LoVo (cell line): ENCODE measurements at places on chromosomes 5 and 9.

DNA sequence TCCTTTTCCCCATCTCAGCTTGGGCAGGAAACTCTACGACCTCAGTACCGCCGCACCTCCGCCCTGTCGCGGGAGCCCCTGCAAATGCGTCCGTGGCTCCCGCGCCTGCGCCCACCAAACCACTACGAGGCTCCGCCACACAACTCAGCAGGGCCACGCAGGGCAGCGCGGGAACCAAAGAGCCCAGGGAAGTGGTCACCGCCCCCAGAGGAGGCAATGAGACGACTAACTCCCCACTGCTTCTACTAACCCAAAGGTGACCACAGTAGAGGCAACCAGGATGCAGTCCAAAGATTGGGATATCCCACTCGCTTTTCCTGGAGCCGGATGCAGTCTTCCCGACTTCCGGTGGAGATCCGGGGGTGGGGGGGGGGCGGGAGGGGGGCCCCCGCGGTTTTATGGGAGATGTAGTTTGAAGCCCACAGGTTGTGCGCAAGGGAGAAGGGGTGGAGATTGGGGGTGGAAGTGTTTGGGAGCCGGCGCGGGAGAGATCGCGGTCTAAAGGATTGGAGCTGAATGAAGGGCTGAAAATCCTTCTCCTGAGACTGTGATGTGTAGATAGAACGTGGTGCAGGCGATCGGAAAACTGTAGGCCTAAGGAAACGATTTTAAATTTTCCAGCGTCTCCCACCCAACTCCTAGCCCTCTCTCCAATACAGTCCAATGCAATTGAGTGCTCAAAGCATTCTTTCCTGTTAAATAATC lies at the start of gene NUDT12:
NUDT12 (minus strand) TSS at position 337 of the 705 bp plus-strand sequence. CDS start 2,541 bp downstream, outside the sequence.
- DNase-seq = peak; percentile 81

DNA sequence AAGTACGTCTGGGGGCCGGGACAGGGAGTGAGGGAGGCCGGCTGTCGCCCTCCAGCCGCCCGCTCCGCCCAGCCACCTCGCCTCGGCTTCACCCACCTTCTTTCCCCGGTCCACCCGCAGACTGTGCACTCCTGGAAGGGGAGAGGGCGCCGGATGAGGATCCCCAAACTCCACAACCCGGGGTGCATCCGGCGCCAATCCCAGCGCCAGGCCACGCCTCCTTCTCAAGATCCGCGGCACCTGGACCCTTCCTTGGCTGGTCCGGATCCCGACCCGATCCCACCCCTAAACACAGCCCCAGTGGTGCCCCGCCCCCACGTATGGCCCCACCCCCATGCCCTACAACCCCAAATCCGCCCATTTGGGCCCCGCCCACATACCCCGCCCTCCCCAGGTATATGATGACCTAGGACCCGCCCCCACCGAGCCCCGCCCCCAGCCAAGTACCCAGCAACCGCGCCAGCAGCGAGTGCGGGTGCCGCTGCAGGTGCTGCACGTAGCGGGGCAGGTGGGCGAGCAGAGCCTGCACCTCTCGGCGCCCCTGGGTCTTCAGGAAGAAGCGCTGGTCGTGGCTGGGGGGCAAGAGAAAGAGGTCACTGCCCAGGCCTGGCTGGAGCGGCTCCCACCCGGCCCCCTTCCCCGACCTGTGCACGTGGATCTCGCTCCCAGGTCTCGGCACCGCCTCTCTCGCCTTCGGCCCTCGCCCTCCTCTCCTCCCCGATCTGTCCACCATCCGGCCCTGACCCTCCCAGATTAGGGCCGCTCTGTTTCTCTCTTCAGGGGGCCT lies 3.2 kb downstream of the PIP5KL1 start:
- DNase-seq = no peak

DNA sequence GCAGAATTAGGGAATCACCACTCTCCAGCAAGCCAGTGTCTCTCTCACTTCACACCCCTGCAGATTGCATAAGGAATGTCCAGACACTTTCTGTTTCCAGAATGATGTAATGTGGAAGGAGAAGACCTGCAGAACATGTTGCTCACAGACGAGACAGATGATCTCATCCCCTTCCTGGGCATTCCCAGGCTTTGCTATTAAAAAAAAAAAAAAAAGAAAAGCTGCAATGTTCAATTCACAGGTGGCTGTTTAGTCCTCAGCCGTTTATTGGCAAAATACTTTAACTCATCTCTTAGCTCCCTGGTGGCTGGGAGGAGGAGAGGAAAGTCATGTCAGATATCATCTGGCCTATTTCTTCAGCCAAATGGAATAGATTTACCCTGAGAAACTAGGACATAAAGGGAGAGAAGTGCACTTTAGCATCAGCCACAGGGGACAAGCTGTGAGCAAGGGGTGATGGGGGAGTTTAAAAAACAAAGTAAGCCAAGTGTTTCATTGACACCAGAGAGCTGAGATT lies 95.9 kb upstream of the TNC start:
- DNase-seq = no peak

GRCh38 chr5:68554571-68555279 lies 339.2 kb downstream of the PIK3R1 start:
- peak; percentile 22 for DNase-seq

DNA sequence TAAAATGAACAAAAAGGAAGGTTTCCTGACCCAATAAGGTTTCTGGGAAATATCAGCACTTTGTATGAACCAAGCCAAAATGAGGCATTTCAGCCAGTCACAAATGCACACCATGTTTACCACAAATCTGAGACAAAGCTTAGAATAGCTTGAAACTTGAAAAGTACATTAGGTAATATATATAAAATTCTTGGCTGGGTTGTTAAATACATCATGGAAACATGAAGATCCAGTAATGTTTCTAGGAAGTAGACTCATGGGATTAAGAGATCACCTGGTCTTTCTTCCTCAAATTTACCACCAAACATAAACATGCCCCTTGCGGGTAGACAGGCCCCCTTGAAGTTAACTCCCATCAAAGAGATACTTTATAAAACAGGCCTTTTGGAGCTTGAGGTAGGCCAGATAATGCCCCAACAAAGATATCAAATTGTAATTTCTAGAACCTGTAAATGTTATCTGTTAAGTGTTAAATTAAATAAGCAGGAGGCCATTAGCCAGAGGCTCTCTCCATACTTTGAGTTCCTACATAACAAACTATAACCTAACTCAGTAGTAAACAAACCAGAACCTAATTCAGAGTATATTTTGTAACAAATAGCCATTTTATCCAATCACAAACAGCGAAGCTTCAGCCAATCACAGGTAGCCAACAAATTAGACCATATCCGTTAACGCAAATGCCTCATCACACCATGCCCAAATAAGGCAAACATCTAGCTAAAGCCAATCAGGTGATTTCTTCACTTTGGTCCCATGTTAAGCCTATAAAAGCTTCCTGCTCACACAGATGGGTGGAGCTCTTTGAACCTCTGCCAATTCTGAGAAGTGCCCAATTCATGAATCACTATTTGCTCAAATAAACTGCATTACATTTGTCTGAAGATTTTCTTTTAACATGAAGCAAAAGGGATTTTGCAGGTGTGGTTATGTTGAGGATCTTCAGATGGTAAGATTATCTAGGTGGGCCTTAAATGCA lies 127.9 kb upstream of the TARS1 start:
- peak; percentile 75 for DNase-seq

DNA sequence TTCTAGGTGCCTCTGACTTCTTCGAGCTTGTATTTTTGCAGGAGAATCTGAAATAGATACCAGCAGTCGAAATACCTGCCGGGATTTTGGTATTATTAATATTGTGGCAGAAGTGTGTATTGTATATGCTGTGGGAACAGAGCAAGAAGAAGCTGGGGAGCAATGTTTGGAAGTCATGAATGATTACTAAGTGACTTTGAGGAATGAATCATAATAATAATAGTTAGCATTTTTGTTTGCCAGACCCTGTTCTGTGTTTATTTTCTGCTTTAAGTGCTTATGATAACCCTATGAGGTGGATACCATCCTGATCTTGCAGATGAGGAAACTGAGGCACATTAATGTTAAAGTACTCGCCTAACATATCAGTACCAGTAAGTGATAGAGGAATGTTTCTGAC lies 32.4 kb downstream of the RAB24 start:
- no peak for DNase-seq

DNA sequence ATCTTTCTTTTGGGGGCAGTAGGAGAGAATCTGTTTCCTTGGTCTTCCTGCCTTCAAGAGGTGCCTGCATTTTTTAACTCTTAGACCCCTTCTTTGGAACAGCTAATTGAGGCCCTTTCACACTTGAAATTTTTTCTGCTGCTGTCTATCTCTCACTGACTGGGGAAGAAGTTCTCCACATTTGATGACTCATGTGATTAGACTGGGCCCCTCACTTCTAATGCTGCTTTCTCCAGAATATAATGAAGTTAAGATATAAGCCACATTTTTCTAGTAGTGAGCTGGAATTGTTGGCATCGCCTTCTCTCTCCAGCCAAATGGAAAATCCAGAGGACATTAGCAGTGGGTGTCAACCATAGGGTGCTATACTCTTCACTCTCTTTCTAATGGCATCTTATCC lies 12.4 kb downstream of the ZNF474 start:
- no peak for DNase-seq

- DNase-seq = no peak
Measured at GRCh38 chr9:82299870-82300269, 311.3 kb downstream of the SPATA31D1 start.

DNA sequence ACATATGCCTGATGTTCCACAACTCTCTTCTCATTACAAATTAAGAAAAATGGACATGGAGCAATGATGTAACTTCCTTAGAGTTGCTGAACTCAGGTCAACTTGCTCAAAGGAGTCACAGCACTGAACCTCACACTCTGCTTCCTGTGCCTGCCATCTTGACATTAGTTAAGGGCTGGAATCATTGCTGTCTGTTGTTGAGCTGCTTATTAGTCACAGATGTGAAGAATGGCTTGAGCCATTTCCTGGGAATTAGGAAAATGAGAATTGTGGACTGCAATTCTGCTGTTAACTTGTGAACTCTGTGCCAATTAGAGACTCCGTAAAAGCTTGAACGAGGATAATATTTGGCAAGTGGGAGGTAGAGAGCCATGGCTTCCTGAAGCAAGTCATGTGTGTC lies 212.0 kb downstream of the ADAMTS12 start:
- no peak for DNase-seq

- no peak for DNase-seq
Measured at GRCh38 chr9:1997646-1998045, 17.5 kb upstream of the SMARCA2 start.

GRCh38 chr9:124308606-124309491 lies 51.1 kb downstream of the NEK6 start:
- DNase-seq = no peak

DNA sequence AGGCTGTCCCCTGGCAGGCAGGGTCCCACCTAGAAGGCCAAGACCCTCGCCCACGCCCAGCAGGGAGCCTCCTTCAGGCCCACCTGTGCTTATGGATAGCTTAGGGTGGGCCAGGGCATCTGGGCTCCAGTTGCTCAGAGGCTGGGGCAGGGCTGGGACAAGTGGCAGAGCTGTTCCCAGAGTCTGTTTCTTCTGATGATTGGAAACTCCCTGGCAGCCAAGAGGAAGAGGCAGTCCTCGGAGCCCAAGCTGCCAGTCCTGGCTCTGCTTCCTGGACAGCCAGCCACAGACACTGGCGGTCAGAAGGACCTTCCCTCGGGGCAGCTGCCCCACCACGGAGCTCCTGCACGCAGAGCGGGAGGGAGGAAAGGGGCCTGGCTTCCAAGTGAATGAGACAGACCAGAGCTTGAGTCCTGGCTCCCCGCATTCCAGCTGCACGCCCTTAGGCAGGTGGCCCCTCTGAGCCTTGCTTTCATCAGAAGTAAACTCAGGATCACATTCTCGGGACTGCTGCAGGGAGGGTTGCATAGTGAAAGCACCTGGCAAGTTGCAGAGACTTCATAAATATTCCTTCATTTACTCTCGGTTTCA lies 37.9 kb upstream of the GABRP start:
- DNase-seq = no peak

DNA sequence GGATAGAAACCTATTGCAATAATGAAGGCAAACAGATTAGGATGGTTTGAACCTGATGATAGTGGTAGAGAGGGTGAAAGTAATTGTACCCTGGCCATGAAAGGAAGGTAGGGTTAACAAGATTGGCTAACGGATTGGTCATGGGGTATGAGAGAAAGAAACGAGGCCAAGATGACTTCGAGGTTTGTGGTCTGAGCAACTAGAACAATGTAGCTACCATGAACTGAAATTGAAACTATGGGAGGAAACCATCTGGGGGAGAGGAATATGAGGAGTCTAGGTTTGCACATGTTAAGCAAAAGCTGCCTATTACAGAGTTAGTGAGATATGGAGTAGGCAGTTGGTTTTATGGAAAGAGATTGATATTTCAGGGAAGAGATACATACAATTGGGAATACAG lies 406.0 kb downstream of the PRELID2 start:
- no peak for DNase-seq

GRCh38 chr5:80959768-80960442 lies at the start of gene RASGRF2:
TSS of gene RASGRF2 (plus strand) at chr5:80960363. CDS start at chr5:80960739, 376 bp downstream.
- DNase-seq = peak; percentile 75

- no peak for DNase-seq
Measured at GRCh38 chr9:116687754-116688135, 640 bp downstream of the TRIM32 start.

DNA sequence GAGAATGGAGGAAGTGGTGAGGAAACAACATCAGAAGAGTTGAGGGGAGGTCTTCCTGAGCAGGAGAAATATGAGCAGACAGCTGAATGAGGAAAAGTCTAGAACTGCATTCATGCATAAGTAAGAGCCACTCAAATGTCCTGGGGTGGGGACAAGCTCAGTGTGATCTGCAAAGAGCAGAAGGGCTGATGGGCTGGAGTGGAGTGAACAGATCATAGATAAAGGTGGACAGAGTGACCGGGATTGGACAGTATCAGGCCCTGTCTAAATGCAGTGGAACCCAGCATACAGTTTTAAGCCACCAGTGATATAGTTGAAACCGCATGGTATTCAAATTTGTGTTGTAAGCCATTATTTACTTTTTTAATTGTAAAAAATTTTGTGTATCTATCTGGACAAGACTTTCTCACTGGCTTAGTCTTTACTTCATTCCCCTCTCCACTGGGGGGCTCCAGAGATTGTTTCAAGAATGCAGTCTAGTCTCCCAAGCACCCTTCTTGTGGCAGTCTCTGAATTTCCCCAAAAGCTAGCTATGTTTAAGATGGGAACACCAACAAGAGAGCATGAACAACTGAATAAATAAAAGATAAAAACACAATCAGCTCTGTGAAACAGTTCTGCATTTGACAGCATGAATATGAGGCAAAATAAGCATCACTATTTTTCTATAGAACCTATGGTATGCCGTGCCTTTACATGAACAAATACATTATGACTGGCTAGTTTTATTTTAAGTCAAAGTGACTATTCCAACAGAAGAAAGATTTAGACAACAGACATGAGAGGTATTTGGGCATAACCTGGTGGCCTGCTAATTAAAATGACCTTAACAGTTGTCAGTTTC lies 10.7 kb upstream of the STK32A start:
- peak; percentile 18 for DNase-seq

- DNase-seq = no peak
Measured at GRCh38 chr9:91908293-91908623, 41.8 kb downstream of the ROR2 start.
